Type B pancreatic cell (in vitro differentiated cells): ENCODE measurements at places on chromosomes 2 and 18.

DNA sequence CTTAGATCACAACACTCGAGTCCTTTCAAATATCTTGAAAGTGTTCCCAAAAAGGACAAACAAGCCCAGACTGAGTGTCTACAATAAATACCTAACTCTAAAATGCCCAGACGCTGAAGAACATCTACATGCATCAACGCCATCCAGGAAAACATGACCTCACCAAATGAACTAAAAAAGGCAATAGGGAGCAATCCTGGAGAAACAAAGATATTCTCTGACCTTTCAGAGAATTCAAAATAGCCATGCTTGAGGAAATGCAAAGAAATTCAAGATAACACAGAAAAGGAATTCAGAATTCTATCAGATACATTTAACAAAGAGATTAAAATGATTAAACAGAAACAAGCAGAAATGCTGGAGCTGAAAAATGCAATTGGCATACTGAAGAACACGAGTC, 61.2 kb upstream of the CHN1 start:
- no peak for DNase-seq

- DNase-seq = no peak
These were observed 476.4 kb upstream of the ZEB2 start for GRCh38 chr2:144996225-144996795.

DNA sequence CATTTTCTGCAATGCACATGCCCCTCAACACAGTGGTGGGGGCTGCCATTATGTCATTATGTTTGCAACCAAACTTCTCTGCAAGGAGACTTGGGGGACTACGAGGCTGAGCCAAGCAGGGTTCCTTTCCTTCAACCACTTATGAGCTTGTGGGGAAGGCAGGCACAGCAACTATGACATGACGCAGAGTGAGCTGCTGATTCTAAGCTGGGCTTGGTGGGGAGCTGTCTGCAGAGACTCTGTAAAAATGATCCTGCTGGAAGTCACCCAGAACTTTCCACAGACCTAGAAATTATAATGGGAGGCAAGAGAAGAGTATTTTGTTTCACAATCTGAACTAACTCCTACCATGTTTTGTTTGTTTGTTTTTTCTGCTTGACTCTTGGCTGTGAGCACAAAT, 55.6 kb downstream of the INPP5D start:
- DNase-seq = no peak

- DNase-seq = no peak
These were observed 301.5 kb upstream of the MGAT5 start for GRCh38 chr2:133952420-133952819.

DNA sequence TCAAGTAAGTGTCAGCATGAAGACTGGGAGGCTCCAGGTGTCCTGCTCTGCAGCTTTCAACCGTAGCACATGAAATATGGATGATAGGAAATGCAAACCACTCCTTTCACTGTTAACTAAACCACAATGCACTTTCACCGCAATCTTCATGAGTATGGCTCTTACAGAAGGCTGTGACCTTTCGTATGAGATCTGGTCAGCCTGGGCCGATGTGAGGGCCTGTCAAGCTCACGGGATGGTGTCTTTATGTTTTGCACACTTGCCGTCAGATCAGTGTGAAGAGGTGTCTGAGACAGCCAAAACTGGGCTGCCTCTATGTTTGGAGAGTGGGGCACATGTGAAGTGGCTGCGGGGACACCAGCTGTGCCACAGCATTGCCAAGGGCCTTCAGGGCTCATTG, 62.8 kb upstream of the AFF3 start:
- no peak for DNase-seq

DNA sequence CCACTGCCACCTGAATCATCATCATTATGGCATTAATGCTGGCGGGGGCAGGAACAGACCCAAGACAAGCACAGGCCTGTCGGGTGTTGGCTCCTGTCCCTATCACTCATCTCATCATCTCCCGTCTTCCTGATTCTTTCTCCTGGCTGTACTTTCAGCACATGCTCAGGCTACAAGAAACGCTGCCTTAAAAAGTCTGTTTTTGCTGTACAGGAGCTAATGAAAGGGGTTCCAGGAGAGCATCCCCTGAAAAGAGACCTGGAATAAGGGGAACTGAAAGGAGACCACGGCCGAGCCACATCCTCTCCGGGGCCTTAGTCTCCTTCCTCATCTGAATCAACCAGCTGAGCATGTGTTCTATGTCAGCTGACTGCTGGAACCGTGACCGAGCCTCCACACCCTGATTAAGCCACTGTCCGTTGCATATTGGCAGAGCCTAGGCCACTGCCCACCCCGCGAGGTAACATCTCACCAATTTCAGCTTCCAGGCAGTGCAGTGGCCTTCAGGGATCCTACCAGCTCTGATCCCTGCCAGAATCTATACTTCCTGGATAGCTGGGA, 62.6 kb downstream of the DNMT3A start:
- no peak for DNase-seq

DNA sequence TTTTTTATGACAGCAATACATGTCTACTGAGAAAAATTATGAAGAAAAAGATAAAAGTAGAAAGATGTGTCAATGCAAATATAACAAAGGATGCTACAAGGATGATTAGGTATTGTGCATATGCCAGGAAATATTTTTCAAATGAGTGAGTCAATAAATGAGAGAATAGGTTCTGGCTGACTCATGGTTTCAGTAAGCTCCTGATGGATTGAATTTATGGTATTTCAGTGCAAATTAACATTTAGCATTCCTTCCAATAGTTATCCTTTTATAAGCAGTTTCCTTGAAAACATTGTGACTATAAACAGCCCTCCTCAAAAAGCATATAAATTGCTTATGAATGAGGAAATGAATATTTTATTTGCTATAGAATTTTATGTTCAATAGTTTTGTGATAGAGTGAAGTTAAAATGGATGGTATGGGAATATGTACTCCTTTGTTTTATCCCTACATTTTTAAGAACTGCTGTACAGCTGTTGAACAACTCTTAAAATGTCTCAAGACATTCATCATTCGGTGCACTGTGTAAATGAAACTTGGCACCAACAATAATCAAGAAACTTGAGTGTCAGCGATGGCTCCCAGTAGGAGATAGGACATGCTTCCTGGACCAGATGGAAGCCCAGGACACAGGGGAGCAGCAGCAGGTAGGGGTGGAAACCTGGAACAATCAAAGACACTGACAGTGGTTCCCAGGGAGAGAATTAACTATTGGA, 144.7 kb downstream of the PMAIP1 start:
- DNase-seq = no peak

GRCh38 chr2:222904557-222905258, 43.9 kb downstream of the ACSL3 start:
- no peak for DNase-seq

DNA sequence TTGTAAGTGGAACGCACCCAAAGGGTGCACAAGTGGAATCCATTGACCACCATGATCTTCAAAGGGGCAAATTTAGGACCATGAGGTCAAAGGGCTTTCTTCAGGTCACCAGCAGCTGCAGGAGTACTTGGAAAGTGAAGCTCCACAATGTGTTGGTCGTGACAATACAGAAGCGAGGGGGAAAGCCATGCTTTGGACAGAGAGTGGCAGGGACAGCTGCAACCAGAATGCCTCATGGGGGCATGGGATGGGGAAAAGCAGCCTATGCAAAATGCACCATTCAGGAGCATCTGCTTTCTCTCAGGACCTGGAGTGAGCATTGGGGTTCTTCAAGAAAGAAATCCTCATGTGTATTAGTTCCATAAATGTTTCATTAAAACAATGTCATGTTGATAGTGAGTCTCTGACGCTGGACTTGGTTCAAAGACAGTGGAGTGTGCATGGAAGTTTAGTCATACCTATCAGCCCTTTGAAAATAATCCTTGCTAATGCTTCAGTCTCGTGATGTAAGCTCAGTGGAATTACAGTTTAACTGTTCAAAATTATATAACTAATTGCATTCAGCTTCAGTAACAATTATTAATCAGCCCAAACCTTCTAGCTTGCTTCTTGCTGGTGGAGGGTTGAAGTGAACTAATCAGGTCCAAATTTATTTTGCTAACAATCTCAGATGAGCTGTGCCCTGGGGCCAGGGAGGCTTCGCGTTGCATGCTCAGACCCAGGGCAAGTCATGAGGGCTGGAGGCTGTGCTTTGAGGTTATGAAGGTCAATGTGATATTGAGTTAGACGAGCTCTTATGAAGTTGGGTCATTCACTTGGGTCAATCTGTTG, 41.6 kb downstream of the ACKR3 start:
- DNase-seq = no peak

GRCh38 chr2:120804459-120804858, 68.8 kb downstream of the GLI2 start:
- no peak for DNase-seq

GRCh38 chr2:218083352-218083676, 14.3 kb downstream of the RUFY4 start:
- no peak for DNase-seq

- DNase-seq = no peak
These were observed 20.9 kb downstream of the NAPG start for GRCh38 chr18:10546557-10547300.

- no peak for DNase-seq
These were observed 425.1 kb downstream of the CBLN2 start for GRCh38 chr18:72119082-72119481.

DNA sequence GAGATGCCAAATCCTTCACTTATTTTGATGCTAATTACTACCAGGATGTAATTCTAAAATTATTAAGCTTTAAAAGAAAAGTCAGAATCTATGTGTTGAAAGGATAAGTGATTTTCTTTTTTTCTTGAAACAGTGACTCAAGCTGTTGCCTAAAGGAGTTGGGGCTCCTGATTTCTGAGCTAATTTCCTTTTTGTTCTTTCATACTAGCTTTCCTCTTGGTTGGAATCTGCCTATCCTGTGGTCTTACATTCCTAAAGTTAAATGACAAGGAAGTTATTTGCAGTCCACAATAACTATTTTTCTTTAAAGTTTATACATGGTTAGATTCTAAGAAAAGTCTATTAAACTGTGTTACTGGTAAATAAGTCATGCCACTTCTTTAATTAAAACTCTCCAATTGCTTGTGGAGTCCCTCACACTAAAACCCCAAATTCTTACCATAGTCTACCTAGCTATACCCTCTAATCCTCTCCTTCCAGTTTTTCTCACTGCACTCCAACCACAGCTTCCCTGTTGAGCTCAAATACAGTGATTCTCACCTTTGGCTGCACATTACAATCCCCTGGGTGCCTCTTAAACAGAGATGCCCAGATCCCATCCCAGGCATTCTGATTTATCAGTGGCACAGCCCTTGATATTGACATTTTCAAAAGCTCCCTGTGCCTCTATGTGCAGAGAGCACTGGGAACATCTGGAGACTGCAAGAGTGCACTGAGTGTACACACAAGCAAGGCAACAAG, 63.3 kb upstream of the EFEMP1 start:
- DNase-seq = no peak

- no peak for DNase-seq
These were observed 4.0 kb downstream of the TTC32 start for GRCh38 chr2:19897623-19898245.

GRCh38 chr18:7269942-7270341, 39.1 kb downstream of the LRRC30 start:
- DNase-seq = no peak

DNA sequence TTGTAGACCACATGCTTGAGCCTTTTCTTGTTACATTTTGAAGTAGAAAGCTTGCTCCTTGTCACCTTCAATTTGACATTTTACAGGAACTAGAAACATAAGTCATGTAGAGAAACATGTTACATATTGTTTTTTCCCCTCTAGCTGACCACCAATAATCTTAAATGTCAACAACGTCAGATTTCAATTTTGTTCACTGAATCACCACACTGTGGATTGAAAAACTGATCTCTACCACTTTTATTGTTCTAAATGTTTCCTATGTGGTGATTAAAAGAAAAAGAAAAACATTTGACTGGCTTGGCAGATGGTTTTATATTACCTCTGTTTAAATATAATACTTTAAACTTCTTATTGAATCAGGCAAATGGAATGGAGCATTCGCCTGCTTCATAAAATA, 87.7 kb downstream of the DSEL start:
- no peak for DNase-seq

GRCh38 chr2:129661935-129662334, 317.5 kb upstream of the RAB6C start:
- no peak for DNase-seq

- peak; percentile 66 for DNase-seq
These were observed 71.3 kb upstream of the NRXN1 start for GRCh38 chr2:51103205-51103604.

DNA sequence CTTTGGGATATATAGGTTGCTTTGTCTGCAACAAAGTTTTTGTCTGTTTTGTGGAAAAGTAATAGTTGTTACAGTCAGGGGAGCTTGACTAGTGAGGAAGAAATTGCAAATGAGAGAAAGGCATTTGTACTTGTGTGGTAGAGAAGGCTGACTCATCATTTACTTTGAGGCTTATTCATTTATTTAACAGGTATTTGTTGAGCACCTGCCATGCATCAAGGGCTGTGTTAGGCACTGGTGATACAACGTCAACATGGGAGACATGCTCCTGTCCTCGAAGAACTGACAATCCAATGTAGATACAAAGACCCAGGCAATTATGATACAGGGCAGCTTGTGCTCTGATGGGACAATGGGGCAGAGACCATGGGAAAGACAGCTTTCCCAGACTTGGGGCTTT, 79.5 kb downstream of the UPP2 start:
- DNase-seq = no peak

DNA sequence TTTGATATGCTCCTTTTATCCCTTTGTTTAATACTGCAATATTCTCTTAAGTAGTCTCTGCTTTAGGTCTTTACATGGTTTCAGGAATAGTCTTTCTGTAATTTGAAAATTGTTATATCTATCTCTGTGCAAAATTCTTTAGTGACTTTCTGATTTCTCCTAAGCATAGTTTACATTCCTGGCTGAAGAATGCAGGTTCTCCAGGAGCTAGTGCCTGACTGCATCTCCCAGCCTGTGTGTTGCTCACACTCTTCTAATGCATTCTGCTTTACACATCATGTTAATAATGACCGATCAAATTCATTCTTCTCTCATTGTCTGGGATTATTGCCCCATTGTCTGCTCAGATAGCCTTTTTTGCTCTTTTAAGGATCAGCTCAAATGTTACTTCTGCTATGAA, 1349.2 kb downstream of the DSC3 start:
- DNase-seq = no peak

GRCh38 chr2:218152172-218152571, 14.6 kb downstream of the CXCR1 start:
- DNase-seq = no peak

- DNase-seq = no peak
These were observed 294.3 kb upstream of the SLC8A1 start for GRCh38 chr2:40746191-40746590.

DNA sequence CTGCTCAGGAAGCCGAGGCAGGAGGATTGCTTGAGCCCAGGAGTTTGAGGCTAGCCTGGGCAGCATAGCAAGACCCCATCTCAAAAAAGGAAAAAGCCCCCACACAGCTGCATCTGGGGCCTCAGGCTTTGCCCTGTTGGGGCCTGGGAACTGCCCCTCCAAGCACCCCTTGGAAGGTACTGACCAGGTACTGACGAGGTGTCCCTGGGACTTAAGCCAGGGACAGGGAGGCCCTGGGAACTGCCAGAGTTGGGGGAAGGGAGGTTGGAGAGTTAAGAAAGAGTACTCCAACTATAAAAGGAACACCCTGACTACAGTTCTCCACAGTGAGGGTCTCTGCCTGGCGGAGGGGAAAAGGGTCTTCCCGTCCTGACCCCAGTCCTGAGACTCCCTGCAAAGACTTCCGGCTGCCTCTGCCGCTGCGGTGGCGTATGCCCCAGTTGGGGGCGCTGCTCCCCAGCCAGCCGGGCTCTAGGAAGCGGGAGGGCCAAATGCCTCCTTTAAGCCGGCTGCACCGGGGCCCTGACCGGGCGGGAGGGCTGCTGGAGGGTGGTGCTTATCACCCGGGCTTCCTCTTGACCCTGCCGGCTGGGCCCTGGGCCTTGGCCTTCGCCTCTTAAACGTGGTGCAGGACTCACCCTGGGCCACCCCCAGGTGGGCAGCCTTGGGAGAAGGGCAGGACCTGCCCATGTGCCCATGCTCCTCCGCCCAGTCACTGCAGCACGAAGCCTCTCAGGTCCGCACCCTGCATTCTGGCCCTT, 12.8 kb downstream of the SLC30A3 start:
- DNase-seq = no peak
